Activated CD8-positive, alpha-beta memory T cell treated with anti-CD3 and anti-CD28 coated beads for 4 hours (primary cell): ENCODE measurements at places on chromosomes 11 and 22.

GRCh38 chr22:43127166-43127908 is 15.9 kb downstream of the MCAT start:
- DNase-seq = no peak

DNA sequence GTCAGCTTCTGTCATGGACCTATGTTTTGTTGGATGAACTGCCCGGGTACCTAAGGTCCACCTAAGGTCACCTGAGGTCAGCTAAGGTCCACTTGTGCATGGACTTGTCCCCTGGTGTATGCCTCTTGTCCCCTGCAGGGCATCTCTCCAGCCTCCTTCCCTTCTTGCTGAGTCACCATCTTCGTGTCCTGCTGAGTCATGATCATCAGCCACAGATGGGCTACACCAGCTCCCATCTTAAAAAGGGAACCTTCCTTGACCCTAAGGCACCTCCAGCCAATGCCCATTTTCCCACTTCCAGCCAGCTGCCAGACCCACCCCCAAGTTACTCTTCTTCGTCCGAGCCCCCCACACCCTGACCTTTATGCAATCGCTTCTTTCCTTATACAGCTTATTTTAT is 544.9 kb downstream of the TBC1D22A start:
- no peak for DNase-seq

DNA sequence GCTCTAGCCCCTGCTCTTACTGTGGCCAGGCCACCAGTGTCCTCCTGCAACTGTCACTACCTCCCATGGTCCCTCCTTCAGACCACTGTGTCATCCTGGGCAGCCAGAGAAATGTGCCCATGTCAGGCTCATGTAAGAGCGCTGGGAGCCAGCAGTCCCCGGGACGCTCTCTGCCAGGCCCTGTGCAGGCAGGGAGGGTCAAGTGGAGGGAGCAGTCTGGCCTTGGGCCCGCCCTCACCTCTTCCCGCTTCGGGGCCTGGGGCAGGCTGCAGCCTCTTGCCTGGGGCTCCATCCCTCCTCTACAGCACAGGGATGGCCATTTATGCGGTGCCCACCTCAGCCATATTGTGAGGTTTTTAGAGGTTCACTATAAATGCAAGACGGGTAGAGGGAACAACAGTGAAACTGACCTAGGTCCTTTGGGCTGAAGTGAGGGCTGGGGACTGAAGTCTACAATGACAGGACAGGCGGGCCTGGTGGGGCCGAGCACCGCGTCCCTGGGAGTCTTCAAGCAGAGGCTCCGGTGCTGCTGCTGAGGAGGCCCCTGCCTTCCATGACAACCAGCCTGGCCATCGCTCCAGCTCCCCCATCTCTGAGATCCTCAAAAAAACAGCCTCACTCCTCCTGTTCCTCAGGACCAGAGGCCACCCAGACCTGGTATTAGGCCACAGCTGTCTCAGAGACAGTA is 54.9 kb upstream of the TTLL12 start:
- DNase-seq = no peak

- no peak for DNase-seq
Observed at GRCh38 chr22:45680932-45681700, 9.5 kb downstream of the ATXN10 start.
